ENCODE measurements at places on chromosomes 7 and 10. TPM values are rescaled to one million over a fixed set of nuclear protein-coding genes. Genes with fewer than 3 reads are reported as not detected.
A peak's percentile ranks its signal among the peaks of the same experiment; 100 is the strongest.

DNA sequence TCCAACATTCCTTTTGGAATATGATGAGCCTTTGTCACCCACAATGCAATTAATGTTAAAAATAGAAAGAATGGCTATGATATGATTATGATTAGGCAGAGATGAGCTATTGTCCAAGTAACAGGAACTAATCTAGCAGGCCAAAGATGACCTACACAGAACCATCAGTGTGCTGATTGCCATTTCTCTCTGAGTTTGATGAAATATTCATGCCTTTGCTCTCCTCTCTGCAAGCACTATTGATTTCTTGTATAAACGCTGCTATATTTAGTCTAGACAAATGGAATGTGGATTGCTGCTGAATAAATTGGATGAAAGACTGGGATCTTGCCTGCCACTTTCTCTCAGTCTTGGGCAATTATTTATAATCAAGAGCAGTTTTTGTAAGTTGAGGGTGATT is 85.4 kb downstream of the HDAC9 start:
- no peak overlapping the region for H3K4me3 ChIP-seq
- no peaks in the 10 kb centered on the region for H3K36me3 ChIP-seq
- H3K27me3 ChIP-seq: no peaks in the 10 kb centered on the region
- DNase-seq: peak; percentile 50

DNA sequence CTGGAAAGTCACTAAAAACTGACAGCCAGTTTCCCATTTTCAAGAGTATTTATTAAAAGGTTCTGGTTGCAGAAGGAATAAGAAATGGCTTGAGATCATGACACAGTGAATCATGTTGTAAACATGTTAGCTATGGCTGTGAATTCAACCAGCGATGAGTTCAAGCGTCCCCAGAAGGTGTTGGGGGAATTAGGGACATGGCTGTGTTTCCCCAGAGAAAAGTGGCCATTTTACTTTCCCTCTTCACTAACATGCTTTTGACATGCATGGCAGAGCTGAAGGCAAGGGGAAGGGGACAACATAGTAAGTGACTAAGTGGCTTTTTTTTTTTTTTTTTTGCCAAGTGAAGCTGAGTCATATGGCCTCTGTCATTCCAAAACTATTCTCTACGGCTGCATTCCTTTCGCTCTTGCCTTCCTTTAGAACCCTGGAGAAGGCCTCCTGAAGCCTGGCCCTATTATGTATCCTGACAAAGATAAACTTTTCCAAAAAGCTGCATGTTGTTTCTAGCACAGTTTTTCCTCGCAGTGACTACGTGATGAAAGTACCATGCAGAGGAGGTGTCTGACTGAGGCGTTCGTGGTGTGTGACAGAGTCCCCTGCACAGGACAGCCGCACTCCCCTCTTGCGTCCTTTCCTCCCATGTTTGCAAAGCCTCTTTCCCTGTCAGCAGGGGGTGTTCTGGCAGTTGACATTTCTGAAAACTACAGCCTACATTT is 46.9 kb downstream of the EGFR start:
- H3K27me3 ChIP-seq: no peaks in the 10 kb centered on the region
- peak overlapping the region; percentile 31 for H3K4me3 ChIP-seq
- H3K36me3 ChIP-seq: peaks cover 4% of the 10 kb centered on the region
- peak; percentile 92 for DNase-seq
- peak overlapping the region; percentile 97 for H3K27ac ChIP-seq
- H3K4me1 ChIP-seq: peaks cover 72% of the 10 kb centered on the region

DNA sequence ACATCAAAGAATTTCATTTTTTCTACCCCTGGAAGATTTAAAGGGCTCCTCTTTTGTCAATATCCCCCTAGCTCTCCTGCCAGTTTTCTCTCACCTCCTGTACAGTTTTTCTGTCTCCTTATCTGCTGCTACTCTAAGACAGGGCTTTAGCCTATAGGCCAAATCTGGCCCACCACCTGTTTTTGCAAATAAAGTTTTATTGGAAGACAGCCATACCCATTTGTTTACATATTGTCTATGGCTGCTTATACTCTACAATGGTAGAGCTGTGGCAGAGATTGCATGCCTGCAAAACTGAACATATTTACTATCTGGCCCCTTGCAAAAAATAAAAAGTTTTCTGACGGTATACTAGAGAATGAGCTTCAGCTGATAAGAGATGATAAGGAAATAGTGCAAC is 37.4 kb upstream of the GARS1 start:
- H3K36me3 ChIP-seq: no peaks in the 10 kb centered on the region
- H3K4me1 ChIP-seq: no peaks in the 10 kb centered on the region
- H3K27ac ChIP-seq: no peak overlapping the region

The RNF32 gene
- total RNA-seq: under 0.01 TPM

The STK32C gene
- total RNA-seq: 14.5 TPM
